ENCODE measurements at places on chromosomes 1 and 21.

GRCh38 chr1:156708218-156708661, 2.9 kb upstream of the CRABP2 start:
- DNase-seq, result no peak

DNA sequence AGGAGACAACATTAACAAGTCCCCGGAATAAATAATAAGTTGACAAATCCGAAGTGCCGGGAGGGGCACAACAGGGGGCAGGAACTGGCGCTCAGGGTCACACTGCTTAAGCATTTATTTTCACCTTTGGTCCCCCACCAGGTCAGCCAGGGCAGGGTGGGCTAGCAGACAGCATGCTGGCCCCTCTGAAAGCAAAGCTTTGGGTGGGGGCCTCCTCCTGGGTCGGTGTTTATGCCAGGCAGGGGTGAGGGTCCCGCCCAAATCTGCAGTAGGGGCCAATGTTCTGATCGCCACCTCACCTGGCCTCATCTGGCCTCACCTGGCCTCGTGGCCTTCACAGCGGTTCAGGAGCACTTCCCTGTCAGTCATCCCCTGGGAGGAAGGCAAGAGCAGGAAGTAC, 8.2 kb upstream of the FAM131C start:
- no peak for DNase-seq

- no peak for DNase-seq
Measured at GRCh38 chr1:227604446-227604845, 41.1 kb downstream of the ZNF678 start.

- no peak for DNase-seq
Measured at GRCh38 chr1:226666164-226666506, 72.9 kb downstream of the ITPKB start.

DNA sequence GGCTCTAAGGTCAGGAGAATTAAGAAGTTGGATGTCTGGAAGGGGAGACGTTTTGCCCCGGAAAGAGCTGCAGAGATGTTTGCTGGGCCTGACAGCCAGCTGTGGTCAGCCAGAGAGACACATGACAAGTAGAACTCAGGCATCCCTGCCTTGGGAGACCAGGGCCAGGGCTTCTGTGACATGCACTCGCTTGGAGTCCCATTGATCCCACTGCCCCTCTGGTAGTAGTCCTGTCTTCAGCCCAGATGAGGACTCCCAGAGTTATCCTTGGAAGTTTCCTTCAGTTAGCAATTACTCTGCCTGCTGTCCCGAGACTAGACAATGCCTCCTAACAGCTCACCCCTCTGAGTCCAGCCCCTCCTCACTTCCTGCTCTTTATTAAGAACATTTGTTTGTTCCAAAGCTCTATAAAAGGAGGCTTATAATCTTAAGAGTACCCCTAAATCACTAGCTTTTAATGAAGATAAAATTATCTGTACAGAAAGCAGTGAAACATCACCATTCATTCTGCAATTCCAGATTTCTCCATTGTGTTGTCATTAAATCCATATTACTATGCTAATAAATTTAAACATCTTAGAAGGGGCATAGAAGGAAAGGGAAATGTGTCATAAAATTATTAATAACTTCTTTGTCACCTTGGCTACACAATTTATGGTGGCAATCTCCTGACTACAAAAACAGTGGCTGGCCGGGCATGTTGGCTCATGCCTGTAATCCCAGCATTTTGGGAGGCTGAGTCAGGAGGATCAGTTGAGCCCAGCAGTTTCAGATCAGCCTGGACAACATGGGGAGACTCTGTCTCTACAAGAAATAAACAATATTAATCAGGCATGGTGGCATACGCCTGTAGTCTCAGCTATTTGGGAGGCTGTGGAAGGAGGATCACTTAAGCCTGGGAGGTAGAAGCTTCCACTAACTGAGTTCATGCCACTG, 94.2 kb downstream of the KCNK1 start:
- DNase-seq, result no peak

DNA sequence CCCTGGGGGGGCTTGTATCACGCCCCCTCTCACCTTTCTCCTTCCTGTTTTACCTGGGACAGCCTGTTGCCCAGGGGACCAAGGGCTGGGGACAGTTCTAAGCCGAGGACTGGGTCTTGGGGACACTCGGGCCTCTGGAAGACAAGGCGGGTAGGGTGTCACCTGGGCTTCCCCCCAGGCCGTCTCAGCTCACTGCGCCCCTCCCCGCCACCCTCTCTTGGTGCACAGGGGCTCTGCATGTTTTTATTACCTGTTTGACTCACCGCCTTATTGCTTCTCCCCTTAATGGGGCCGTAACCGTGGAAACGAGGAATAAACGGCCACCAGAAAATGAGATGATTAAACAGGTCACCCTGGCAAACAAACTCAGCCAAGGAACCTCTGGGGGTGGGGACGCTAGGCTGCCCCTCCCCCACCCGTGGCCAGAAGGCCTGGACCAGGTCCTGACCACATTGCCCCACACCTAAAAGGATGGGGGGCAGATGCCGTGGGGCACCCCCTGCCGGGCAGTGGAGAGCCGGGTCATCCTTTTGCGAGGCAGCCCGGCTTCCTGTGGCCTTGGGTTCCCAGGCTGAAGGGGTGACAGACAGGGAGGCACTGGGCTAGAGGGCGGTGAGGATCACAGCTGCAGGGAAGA, 109.9 kb downstream of the CASZ1 start:
- DNase-seq, result no peak

DNA sequence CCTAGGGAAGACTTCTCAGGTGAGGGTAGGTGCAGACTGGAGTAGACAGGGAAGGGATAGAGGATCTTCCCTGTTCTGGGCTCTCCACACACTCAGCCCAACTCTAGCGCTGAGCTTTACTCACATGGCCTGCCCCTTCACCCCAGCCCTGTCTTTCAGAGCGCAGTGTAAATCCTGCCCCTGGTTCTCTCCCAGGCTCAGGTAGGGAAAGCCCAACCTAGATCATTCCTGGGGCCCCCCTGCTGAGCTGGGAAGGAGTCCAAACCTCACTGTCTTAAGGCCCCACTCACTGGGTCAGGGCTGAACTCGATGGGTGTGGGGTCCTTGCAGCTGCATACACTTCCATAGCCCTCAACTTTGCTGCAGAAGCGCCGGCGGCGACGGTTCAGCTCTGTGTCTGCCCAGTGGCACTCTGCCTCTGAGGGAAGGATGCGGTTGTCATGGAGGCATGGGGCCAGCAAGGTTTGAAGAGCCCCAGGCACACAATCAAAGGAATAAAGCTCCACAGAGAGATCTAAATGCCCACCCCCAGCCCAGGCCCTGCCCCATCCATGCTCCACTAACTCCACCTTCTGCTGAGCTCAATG, 4.2 kb downstream of the POMGNT1 start:
- DNase-seq, result no peak

DNA sequence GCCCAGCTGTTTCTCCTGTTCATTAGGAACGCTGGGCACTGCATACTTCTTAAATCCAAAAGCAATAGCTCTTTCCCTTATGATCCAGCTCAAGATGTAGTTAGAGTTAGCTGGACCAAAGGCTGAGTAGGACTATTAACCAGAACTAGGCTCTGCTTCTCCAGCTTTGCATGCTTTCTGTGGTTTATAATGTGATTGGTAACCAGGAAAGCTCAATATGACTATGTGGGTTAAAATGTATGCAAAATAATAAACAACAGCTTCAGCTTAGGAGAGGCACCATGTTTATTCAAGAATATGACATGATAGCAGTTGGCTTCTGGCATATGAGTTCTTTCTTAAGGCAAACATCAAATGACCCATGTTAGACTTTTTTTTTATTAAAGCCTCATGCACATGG, 73.8 kb downstream of the LYPLAL1 start:
- DNase-seq, result no peak

- peak; percentile 66 for DNase-seq
Measured at GRCh38 chr1:207748737-207749528, 2.9 kb upstream of the CD46 start.

DNA sequence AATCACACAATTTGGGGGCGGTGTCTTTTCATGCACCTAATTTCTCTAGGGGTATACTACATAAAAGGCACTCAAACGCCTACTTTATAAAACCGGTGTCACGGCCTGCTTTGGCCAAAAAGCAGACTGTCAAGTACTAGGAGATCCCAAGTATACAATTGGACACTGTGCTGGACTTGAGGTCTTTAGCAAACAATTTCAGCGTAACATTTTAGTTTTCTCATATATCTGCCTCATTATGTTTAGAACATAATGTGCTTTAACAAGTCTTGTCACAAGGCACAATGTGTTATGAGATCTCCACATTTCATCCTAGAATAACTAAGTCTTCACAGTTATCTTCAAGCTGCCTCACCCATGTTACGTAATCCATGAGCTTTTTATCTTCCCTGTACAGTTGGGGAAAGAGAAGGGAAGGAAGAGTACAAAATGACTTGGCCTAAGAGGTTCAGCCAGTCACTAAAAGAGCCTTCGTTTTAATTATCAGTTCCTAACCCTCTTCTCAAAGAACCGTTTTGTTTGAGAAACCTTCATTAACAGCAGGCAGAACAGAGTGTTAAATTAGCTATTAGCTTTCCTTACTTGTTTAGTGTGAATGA, 1.7 kb downstream of the SSX2IP start:
- DNase-seq, result no peak

DNA sequence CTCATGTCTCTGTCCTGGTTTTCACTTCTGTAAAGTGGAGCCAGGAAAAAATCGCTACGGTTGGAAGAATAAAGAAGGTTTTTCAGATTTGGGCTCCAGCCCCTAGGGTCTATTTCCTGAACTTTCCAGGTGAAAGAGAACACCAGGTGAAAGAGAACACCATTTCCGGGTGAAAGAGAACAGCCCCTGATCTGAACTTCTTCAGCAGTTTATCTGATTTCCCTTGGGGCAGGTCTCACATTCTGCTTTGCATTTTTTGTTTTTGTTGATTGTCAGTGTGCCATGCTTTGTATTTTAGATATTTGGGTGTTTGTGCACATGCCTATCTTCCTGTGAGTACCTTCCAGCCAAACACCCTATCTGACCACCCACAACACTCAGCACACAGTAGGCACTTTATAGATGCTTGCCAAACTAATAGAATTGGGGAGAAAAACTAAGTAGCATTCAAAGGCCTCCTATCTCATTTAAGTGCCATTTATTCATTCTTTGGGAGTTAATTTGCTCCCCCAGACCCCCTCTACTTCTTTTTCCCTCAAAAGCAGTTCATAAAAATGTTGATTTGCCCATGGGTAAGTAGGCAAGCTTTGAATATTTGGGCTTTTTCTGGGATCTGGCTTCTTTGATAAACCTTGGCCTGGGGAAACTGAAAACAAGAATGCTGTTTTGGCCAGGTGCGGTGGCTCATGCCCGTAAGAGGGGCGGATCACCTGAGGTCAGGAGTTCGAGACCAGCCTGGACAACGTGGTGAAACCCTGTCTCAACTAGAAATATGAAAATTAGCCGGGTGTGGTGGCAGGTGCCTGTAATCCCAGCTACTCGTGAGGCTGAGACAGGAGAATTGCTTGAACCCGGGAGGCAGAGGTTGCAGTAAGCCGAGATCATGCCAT, 2.2 kb downstream of the NAV1 start:
- DNase-seq, result no peak

GRCh38 chr1:184937729-184938128, 36.6 kb downstream of the NIBAN1 start:
- DNase-seq, result no peak

- DNase-seq, result no peak
Measured at GRCh38 chr1:159429074-159429861, 2.7 kb upstream of the OR10J4 start.

DNA sequence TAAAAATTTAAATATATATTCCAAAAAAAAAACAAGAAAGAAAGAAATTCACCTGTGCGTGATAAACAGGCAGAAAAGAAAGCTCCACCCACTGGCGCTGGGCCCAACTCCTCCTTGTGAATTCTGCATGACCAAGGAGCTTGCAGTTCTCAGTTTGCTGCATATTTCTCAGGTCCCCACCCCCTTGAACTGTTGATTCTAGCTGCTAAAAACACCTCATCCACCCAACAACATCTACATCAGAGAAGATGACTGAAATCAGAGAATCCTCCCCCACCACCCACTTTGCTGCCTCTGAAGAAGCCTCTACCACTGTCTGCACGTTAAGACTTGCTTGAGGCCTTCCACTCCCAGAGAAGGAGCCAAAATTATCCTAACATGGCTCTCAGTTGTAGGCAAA, 104.8 kb downstream of the RGS2 start:
- no peak for DNase-seq

DNA sequence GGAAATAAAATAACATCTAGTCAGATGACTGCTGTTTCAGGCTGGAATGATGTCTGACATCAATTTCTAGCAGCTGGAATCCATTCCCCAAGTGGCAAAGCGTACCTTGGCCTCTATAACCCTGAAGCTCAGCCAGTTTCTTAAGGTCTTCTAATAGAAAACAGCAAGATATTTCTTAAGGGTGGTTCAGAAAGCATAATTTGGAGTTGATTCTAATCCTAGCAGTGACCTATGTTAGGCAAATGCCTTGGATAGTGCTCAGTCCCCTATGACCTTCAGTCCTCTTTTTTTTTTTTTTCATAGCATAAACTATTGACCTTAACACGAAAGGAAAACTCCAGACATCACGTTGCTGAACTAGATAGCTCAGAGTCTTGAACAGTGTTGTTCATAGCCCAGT, 56.5 kb downstream of the LAMC2 start:
- DNase-seq, result no peak

DNA sequence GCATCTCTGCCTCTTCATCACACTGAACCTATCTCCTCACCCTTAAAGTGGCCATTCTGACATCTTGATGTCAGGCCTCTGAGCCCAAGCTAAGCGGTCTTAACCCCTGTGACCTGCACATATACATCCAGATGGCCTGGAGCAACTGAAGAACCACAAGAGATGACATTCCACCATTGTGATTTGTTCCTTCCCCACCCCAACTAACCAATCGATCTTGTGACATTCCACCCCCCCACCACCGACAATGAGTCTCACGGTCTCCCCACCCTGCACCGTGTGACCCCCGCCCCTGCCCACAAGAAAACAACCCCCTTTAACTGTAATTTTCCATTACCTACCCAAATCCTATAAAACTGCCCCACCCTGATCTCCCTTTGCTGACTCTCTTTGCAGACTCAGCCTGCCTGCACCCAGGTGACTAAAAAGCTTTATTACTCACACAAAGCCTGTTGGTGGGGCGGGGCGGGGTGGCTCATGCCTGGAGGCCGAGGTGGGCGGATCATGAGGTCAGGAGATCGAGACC, 21.0 kb upstream of the PINK1 start:
- DNase-seq, result no peak

GRCh38 chr1:156806512-156807440, 9.9 kb downstream of the SH2D2A start:
- DNase-seq, result no peak

DNA sequence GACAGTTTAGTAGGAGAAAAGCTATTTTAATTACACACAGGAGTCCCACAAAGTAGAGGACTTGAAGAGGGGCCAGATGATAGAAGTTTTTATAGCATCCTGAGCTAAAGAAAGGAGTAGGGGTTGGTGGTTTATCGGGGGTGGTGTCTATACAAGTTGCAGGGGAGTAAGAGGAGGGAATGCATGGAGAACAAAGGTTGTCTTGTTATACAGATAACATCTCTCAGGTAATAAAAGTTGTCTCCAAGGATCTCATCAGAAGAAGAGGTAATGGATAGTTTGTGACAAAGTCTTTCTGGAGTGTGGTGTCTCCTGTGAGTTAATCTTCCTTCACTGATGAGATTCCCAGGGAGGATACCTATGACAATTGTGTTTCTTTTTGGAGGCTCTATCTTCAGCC, 23.4 kb upstream of the NUF2 start:
- DNase-seq, result no peak

- peak; percentile 47 for DNase-seq
Measured at GRCh38 chr1:101236516-101237228, at the start of gene S1PR1. Gene S1PR1 (plus strand): TSS chr1:101237019. CDS start chr1:101238985, 1,966 bp downstream.

GRCh38 chr1:237386362-237387143, 344.6 kb downstream of the RYR2 start:
- no peak for DNase-seq
